Dorsolateral prefrontal cortex (tissue), 122 donors: ENCODE measurements at places on chromosomes 16 and 17.

GRCh38 chr17:62162898-62163297 is 97.8 kb upstream of the MED13 start:
- no peak for DNase-seq

DNA sequence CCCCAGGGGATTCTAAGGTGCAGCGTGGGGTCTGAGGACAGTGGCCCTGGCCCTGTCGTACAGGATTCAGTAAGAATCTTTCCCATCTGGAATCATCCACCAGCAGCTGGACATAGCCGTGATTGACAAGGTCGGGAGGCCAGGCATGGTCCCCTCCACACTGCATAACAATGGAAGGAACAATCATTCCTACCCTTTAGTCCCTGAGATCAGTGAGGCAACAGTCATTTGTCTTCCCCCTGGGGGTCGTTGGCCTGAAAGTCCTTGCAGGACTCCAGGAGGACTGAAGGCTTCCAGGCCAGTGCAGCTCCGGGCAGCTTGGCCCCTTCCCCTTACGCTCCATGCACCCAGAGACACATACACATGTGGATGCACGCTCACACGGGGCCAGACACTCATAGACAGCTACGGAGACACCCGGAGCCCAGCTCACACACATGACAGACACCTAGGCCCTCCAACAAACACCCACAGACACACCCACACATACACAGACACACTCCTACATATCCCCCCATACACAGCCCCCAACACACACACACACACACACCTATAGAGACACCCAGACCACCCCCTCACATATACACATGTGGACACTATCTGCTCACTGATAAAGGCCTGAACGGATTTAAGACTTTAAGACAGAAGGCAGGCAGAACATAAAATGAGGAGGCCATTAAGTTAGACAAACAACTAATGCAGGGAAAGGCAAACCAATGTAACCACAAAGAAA is 42.9 kb downstream of the LITAF start:
- no peak for DNase-seq

DNA sequence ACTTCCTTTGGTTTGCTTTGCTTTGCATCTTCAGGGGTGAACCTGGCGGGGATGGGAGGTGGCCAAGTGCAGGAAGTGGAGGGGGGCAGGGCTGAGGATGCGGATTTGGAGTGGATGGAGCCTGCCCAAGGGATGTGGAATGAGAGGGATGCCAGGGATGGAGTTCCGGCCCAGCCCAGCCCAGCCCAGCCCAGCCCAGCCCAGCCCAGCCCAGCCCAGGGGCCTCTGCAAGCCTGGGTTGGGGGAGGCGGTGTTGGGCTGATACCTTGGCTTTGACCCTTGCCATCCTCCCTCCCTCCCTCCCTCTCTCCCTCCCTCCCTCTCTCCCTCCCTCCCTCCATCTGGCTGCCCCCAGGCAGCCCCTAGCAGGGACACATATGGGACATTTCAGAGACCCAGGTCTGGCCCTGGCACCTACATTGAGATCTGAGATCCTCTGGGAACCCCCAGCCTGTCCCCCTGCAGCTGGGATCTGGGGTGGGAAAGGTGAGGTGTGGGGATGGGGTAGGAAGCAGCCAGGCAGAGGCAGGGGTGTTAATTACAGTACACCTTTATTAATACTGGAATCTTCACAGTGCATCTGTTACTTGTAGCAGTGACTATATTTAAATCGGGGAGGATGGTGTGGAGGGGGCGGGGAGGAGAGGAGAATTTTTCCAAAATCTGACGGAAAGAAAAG is 14.5 kb downstream of the IL34 start:
- DNase-seq = peak; percentile 37

- DNase-seq = no peak
Observed at GRCh38 chr17:49911719-49912118, 57.3 kb upstream of the DLX4 start.

- DNase-seq = no peak
Observed at GRCh38 chr17:49926886-49927285, 42.1 kb upstream of the DLX4 start.

- no peak for DNase-seq
Observed at GRCh38 chr16:75599452-75600277, 23.4 kb downstream of the ADAT1 start.

- DNase-seq = no peak
Observed at GRCh38 chr17:80923211-80924110, 68.2 kb upstream of the CHMP6 start.

GRCh38 chr17:29114141-29114540 is 66.1 kb downstream of the MYO18A start:
- DNase-seq = no peak

GRCh38 chr17:63189082-63189481 is 223.0 kb downstream of the TANC2 start:
- DNase-seq = no peak

GRCh38 chr16:50498431-50499155 is 49.6 kb upstream of the NKD1 start:
- no peak for DNase-seq

GRCh38 chr16:62583414-62583813 is 547.2 kb upstream of the CDH8 start:
- no peak for DNase-seq

- no peak for DNase-seq
Observed at GRCh38 chr16:3256146-3256865, at the start of gene MEFV. Gene MEFV, minus strand, starts transcription at chr16:3256633. Its CDS starts 46 bp downstream, at chr16:3256587.
